ENCODE measurements at places on chromosomes 12 and 14.

GRCh38 chr14:20143911-20144310 is 5.3 kb downstream of the OR4N5 start:
- DNase-seq, result no peak

DNA sequence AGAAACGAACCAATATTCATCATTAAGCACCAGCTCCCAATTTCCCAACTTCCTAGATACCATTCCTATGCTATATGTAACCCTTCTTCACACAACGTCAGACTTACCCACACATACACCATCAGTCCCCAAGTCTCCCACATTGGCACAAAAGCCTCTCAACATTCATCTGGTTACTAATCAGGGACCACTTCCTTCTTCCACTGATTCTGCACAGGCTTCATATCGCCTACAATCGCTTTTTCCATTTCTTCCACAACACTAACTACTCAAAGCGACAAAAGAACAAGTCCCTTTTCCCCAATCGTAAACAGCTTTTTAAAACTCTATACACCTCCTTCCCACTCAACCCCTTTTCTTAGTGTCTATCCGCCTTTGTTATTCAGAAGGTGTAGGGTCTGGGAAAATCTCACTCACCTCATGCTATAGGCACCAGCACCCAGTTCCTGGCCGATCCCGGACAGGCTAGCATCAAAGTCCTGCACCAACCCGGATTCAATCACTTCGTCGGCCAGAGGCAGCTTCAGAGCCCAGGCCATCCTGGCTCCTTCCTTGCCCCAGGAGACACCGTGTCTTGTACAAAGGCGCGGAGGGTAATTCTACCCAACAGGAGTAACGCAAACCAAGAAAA is 936 bp downstream of the TFCP2 start:
- no peak for DNase-seq

DNA sequence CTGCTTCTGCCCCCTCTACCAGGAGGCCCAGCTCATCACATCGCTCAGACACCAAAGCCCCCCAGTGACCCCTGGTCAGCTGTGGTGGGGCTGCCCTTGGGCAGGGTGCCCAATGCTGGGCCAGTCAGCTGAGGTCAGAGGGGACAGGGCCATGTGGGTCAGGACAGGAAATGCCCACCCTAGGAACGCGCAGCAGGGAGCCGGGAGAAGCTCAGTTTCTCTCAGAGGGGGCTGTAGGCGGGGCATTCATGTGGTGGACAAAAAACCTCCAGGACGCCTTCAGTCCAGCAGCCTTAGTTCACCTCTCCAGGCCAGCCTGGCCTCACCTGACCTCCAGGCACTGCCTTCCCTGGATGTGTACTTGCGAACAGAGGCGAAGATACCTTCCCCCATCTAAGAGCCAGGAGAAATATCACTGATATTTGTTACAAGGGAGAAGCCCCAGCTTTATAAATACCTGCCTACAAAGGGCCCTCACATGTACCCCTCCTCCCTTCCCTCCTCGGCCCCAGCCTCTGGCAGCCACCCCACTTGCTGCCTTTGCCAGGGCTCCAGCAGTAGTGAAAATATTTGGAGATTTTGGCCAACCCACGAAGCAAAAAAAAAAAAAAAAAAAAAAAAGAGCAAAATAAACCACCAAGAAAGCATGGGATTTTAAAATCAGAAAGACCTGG is 41.9 kb upstream of the PLEKHG6 start:
- no peak for DNase-seq

GRCh38 chr12:44053549-44054127 is 217.8 kb downstream of the TMEM117 start:
- no peak for DNase-seq

GRCh38 chr12:10163084-10163483 is 8.8 kb downstream of the OLR1 start:
- DNase-seq, result no peak

DNA sequence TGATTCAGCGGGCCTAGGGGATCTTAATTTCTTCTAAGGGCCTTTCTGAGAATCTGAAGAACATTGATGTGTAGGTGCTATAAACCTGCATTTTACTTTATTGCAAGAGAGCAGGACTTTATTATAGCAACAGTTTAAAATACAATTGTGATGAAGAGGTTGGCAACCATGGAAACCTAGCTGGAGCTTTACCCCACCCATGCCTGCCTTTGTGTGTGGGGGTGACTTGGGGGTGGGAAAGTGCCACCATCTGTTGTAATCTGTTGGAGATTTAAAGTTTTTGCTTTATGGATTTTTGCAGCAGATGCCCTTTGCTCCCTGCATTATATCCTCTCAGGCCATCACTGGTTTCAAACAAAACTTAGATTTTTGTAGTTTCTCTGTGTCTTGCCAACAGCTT is 64.6 kb downstream of the ATG14 start:
- no peak for DNase-seq

DNA sequence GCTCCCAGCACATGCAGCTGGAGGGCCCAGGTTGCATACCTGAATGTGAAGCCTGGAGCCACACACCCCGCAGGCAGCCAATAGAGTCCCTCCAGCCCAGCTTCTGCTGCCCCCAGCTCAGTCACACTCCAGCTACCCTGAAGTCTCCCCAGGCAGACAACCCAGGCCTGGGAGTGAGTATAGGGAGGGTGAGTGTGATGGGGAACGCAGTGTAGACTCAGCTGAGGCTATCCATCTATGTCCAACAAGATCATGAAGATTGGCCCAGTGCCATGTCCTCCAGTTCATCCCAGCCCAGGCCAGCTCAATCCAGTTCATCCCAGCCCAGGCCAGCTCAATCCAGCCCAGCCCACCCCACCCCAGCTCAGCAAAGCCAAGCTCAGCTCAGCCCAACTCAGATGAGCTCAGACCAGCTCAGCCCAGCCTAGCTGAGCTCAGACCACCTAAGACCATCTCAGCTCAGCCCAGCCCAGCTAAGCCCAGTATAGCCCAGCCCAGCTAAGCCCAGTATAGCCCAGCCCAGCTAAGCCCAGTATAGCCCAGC is 330.4 kb downstream of the TMEM121 start:
- no peak for DNase-seq

DNA sequence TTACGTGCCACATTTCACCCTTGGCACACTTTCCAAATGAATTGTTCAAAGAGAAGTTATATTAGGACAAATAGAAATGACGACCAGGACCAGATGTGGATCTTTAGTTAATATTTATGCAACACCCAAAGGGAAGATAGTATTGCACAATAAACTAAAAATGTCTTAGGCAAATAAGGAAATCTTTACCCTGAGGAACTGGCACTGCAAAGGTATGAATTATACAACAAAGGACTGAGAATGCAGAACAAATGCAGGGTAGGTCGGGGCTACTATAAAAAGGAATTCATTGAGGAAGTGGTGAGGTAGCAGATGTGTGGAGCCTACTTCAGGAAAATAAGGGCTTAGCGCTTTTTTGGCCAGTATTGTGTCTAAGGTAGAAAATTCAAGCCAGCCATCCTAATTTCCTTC is 3.9 kb upstream of the TMTC2 start:
- DNase-seq, result no peak

DNA sequence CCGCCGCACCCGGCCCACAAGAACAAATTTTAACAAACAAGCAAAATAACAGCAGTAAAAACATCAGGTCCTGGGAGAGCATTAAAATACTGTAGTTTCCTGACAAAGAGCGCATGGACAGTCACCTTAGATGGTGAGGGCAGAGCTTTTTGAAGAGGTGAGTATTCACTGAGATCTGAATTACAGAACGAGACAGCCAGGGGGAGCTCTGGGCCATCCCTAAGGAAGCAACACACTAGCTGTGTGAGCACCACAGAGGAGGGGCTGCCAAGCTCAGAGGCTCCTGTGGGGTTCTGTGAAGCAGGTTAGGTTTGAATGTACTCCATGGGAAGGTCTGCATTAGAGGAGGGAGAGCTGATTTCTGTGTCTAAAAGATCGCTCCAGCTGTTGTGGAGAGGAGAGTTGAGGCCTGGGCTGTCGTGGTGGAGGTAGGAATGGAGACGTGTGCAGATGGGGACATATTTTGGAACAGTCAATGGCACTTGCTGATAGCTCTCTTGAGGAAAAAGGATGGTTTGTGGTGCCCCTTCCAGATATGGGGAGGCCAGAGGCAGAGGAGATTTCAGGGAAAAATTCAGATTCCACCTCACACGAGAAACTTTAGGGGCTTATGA is 72.9 kb downstream of the TRAFD1 start:
- no peak for DNase-seq

DNA sequence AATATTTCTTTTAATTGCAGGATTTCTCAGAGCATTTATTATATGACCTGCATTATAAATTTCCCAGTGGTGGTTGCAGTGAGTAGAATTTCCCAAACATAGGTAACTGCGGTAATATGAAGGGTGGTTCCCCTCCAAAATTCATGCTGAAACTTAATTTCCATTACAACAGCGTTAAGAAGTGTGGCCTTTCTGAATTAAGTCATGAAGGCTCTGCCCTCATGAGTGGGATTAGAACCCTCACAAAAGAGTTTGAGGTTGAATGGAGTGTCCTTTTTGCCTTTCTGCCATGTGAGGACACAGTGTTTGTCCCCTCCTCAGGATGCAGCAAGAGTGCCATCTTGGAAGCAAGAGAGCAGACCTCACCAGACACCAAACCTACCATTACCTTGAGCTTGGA is 233.6 kb downstream of the KTN1 start:
- DNase-seq, result no peak

- no peak for DNase-seq
Measured at GRCh38 chr12:64673490-64674169, 63.3 kb downstream of the RASSF3 start.

- DNase-seq, result peak; percentile 73
Measured at GRCh38 chr14:51442513-51443175, 202.6 kb downstream of the TMX1 start.

GRCh38 chr14:81400202-81400678 is at the start of gene STON2:
TSS of gene STON2 (minus strand) at chr14:81400324. CDS start at chr14:81398382, 1,942 bp downstream.
- DNase-seq, result peak; percentile 80

- DNase-seq, result no peak
Measured at GRCh38 chr12:76041406-76041805, 9.8 kb upstream of the PHLDA1 start.

GRCh38 chr12:89648211-89648930 is 60.3 kb downstream of the ATP2B1 start:
- no peak for DNase-seq

DNA sequence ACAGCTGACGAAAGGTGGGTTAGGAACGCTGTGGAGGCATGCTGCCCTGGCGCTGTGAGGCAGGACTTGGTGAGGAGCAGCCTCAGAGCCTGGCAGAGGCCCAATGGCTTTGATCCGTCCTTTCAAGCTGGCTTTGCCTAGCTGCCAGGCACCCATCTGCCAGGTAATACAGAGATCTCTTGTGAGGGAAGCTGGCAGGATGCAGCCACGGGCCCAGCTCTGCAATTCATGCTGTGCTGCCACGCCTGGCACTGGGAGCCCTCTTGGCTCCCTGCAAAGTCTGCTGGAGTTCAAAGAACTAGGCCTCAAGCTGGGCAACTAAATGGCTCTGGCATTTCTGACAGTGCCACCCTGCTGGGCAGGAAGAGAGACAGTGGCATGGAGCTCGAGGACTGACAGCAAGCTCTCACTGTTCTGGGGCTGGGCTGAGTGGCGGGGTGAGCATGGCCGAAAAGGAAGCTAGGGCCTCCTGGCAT is 18.7 kb downstream of the IQSEC3 start:
- no peak for DNase-seq

DNA sequence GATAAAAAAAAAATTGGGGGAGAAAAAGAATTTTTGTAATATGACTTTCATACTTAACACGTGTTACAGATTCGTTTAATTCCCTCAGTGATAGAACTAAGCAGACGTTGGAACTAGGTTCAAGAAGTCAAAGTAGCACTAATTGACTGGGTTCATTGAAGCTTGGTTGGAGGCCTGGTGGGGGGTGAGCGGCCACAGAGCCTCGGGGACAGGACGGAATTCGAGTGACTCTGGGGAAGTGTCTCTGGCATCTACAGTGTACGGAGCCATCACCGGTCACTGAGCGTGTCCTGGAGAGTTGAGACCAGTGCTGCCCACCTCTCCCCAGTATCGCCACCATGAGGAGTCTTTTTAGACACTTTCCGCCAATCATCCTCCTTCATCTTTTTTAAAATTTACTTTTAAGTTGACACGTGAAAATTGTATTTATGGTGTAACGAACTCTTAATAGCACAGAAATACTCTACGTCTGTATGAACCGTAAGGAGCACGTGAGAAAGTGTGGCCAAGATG is 1.3 kb downstream of the ZFYVE21 start:
- DNase-seq, result no peak

DNA sequence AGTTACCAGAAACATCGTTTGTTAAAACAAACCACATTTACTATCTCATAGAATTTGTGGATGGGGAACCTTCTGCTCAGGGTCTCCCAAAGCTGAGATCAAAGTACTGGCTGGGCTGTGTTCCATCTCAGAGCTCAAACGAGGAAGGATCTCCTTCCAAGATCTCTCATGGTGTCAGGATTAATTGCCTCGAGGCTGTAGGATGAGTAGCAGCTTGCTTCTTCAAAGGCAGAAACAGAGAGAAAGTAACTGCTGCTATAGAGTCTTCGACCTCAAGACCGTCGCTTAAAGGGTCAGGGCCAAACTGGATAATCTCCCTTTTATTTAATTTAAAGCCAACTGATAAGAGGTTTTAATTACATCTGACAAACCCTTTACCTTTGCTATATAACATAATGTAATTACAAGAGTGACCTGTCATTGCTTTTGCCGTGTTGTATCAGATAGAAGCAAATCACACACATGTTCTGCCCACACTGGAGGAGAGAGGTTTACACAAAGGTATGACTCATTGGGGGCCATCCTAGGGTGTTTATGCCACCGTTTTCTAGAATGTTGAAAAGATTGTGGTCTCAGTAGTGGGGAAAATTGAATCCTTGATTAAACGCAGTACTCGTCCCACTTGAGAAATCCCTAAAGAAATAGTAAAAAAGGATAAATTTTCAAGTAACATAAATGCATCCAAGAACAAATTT is 868.8 kb upstream of the TMEM132C start:
- DNase-seq, result no peak

- DNase-seq, result no peak
Measured at GRCh38 chr14:89317051-89317691, 99.9 kb downstream of the FOXN3 start.

GRCh38 chr12:56766535-56766934 is 3.4 kb downstream of the HSD17B6 start:
- DNase-seq, result no peak

Data from epithelial cell of prostate (primary cell).